ENCODE measurements at places on chromosomes 11 and 22. TPM values are rescaled to one million over a fixed set of nuclear protein-coding genes. Genes with fewer than 3 reads are reported as not detected.
A peak's percentile ranks its signal among the peaks of the same experiment; 100 is the strongest.

GRCh38 chr11:11477695-11478420, 124.8 kb upstream of the CSNK2A3 start:
- no peak for DNase-seq

- DNase-seq, result no peak
Measured at GRCh38 chr11:69051381-69052342, 2.9 kb downstream of the TPCN2 start.

Gene LYVE1
- not detected for total RNA-seq

Gene SCGB1D2
- not detected for total RNA-seq

DNA sequence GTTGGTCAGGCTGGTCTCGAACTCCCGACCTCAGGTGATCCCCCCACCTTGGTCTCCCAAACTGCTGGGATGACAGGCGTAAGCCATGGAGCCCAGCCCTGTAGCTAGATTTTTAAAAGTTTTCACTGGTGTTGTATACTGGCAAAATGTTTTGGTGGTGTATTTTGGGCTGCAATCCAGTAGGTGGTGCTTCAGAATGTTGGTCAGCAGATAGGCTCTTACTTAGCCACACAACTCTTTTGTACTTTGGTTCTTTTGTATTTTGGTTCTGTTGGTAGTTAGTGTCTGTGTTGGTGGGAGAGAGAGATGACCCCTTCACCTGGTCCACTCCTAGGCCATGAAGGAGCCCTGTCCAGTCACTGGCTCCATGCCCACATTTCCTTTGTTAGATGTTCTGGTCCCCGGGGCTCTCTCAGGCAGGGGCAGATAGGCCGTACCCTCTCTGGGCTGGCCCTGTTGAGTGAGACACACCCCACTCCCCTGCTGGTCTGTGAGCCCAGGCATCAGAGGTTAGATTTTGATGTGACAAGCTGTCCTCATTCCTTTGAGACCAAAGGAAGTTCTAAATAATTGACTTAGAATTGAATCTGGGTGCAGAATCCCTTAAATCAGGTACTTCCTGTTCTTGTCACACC, 123.8 kb downstream of the DDX10 start:
- peak; percentile 5 for DNase-seq

DNA sequence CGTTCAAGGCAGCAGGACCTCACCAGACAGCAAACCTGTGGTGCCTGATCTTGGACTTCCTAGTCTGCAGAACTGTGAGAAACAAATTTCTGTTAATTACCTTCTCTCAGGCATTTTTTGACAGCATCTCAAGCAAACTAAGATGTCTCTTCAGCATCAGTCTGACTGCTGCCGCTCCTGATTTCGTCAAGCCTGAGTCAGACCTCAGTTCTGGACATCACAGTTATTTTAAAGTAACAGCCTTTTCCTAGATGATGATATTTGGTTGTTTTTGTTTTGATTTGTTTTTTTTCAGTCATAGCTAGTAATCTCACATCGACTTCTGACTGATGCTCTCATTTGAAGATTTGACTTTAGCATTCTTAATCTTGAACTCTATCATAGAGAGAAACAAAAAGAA, 71.9 kb downstream of the BLID start:
- no peak for DNase-seq

GRCh38 chr11:74839446-74839845, 90.8 kb downstream of the RNF169 start:
- no peak for DNase-seq

DNA sequence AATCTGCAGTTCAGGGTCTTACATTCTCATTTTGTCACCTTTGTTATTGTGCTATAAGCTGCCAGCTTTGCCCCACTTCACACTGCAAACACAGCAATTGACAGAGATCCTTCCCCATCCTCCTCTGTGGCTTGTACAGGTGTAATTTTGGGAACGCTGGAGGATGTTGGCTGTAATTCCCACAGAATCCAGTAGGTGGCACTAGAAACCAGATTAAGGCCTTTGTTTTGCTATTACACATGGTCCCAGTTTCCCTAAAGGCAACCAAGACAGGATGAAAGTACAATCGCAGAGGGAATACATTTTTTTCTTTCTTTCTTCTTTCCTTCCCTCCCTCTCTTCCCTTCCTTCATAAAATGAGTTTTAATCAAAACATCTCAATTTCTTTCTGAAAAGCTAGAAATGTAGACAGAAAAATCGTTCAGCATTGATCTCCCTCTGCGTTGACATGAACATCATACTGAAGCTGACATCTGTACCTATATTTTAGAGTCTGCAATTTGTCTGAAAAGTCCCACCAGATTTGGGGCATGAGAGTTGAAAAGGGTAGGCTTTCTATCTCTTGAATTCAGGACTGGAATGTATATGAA, 21.3 kb upstream of the NELL1 start:
- no peak for DNase-seq

Gene OR2AT4
- total RNA-seq, result not detected

GRCh38 chr22:39663751-39664150, 93.2 kb downstream of the CACNA1I start:
- no peak for DNase-seq

Gene NPTXR
- total RNA-seq, result 6.1 TPM

DNA sequence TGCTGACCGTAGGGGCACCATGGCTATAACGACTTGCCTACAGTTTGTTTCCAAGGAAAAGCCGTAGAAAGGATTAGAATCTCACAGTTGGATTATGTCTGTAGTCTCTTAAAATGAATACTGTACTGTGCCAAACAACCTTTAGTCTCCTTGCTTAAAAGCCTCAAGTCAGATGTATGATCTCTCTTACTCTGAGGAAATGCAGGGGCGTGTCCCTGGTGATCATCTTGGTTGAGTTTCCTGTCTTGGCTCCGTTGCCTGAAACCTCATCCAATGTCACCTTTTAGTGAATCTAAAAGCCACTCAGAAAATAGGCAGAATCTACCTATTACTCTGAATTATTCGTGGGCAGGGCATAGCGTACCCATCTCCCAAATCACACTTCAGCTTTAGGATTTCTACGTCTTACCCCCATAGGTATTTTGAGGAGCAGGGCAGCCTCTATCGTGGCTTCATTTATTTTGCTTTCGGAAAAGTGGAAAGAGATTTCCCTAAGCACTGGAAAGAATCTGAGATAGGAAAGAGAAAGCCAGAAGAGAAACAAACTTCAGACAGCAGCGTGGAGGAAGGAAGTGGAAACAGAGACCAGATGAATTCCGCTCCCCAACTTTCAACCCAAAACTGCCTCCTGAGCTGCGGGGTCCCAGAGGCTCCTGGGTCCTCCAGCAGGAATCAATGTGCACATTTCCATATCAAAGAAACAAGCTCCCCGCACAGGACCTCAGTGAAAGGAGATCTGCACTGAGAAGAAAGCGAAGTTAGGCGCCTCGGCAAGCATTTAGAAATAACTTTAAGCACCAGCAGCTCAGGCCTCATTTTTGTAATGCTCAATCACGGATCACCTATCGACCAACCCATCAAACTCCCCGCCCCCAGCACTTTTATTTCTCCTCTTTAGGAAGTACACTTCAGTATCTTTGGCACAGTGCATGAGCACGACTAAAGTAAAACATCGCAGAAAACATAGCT, 245.8 kb downstream of the ETS1 start:
- no peak for DNase-seq

Gene RAG2
- not detected for total RNA-seq

DNA sequence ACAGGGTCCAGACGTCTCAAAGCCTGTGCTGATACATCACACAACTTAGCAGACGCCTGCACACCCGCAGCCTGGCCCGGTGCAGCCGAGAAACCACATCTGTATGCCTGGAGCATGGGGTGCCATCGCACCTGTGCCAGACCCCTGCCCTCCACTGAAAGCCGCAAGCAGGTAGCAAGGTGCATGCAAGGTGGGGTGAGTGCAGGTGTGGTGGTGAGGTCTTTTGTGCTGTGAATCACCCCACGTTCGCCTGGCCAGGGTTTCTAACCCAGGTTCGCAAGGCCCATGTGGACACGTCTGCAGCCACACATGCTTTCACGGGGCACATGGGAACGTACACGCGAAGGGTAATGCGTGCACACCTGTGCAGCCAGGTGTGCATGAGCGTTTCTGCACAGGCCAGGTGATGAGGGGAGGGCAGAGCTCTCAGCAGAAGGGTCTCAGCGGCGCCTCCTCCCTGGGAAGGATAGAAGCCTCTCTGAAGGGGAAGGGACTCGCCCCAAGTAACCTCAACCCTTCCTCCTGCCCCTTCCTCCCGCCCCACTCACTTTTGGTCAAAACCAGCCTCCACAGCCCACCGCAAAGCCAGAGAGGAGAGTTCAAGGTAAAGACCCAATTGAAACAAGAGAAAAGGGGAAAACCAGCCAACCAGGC, 19.5 kb downstream of the CBX7 start:
- no peak for DNase-seq

Gene ZNF74
- 18.2 TPM for total RNA-seq

DNA sequence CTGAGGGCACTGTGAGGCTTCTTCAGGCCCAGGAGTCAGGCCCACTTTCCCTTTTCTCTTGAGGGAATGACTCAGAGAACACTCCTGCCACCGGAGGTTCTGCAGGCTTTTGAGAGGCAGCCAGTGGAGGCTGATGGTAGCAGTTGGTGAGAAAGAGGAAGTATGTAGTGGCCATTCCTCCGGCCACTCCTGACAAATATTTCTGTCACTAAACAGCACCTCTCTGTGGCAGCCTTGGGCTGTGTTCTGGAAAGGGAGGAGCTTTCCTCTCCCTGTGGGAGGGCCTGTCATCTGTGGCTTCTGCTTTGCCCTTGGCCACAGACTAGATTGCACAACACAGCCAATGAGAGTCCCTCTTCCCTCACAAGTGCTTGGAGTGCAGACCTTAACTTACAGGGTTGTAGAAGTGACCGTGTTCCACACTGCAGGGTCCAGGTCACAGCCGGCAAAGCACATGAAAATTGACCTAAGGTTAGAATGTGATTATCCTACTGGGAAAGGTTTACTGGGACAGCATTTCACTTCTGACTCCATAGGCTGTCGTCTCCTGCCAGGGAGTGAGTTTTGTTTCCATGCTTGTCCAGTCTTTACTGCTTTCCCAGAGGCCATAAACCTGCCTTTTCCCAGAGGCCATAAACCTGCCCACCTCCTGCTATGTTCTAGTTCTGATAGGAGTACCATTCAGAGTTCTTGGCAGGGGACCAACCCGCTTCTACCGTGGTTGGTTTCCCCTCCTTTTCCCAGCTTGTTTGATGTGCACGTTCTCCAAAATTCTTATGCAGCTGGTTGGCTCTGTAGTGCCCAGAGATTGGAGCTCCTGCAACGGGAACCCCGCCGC, 33.3 kb downstream of the MARK2 start:
- peak; percentile 65 for DNase-seq

Measured in natural killer cell (primary cell).